ENCODE measurements at places on chromosomes 11 and 22.

DNA sequence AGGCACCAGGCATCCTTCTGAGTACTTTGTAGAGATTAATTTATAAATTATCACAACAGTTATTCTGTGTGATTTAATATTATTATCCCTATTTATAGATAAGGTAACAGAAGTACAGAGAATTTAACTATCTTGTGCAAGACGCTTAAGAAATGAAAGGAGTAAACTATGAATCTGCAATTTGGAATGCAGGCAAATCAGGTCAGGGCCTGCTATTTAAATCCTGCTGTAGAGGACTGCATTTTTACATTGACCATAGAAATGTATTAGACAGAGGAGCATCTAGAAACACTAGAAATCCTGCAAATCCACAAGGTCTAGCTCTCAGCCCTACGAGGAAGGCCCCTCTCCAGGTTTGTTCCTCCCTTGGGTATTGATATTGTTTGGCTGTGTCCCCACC is 336.2 kb downstream of the ETS1 start:
- no peak for DNase-seq

GRCh38 chr11:67165623-67166022 is 46.6 kb downstream of the KDM2A start:
- DNase-seq, result no peak

DNA sequence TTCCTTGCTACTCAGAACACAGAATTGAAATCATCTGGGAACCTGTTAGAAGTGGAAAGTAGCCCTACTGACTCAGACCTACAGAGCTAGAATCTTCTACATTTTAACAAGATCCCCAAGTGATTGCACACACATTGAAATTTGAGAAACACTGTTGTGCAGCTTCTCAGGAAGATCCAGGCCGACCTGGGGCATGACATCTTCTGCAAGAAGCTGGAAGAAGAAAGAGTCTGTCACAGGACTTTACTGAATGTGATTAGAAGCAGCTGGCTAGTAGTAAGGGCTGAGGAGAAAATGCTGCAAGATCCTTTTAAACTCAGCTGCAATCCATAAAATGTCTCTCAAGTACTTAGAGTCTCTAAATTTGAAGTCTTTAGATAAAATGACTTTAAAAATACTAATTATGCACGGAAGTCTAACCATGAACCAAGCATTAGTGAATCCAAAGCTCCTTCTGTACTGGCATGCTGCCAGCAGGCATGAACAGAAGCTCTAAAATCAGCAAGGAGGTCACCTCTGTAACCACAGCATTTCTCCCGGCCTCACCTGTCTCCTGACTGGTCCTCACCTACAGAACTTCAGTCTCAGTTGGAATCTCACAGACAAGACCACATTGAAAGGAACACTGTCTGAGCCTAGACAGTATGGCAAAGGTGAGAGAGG is 85.0 kb downstream of the SERGEF start:
- DNase-seq, result no peak

DNA sequence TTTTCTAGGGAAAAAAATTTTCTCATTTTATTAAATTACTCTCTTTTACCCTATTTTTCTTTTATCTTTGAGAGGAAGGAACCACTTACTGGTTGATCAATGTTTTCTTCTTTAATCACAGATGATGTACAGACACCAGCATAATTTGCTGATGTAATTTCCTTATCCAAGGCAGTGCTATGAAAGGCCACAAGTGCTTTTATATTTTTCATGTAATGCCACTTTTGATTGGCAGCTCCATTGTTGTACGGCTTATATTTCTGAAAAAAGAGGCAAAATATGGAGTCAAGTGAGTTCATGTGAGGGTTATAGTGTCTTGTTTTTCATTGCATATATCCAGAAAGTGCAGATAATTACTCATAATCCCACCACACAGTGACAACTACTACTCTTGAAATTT is 322.7 kb upstream of the MPPED2 start:
- no peak for DNase-seq

DNA sequence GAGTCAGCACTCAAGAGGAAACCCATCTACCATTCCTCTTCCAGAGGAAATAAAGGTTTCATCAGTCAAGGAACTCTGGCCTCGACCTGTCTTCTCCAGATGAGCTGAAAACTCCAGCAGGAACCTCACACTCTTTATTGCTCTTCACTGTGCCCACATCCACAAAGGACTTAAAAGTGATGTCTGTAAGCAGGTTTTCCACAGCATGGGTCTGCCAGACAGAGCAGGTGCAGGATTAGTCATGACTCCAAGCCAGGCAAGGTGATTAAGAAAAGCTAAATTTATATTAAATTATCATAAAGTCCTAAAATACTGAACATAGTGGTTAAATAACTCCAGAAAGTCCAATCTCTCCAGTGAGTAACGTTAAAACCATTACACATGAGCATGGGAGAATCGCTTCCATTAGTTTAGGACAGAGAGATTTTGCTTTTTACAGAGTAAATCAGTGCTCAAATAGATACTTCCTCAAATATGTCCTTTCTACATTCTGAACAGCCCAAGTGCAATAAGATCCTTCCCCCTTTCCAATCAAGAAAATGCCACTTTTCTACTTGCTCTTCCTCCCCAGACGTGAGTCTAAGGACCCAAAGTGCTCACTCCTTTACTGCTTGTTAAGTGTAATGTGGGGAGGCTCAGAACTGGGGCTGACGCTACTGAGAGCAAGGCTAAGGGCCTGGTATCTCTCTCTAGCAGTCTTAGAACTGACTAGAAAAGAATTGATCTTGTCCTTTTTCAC is 10.7 kb upstream of the CKAP5 start:
- no peak for DNase-seq

GRCh38 chr11:94786264-94787126 is 18.3 kb downstream of the AMOTL1 start:
- no peak for DNase-seq

DNA sequence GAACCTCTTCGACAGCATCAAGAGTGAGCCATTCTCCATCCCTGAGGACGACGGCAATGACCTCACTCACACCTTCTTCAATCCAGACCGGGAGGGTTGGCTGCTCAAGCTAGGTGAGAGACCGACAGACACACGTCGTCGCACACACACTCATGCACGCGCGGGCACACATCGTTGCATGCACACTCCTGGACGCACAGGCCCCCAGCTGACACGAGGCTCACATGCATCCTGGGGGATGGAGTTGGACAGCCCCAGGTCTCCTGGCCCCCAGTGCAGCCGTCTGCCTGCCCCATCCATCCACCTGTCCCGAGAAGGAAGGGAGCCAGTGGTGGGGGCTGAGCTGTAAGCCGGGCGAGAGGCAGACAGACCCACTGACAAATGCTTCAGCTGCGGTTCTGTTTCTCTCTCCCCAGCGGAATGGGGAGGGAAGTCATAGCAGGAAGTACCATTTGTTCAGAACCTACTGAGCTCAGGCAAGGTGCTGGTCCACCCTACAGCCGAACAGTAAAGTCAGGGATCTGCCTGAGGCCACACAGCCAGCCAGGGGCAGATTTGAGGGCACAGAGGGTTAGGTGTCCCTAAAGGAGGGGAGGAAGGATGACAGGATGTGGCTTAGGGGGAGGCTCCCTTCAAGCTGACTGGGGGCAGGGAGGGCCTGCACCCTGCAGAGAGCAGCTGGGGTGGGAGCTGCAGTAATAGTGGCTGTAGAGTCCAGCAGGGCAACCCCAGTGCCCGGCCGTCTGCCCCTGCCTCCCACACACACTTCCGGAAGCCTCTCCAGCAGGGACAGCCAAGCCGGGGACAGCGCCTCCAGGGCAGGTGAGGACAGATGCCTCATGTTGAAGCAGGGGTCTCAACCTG is 27.1 kb downstream of the CYTH4 start:
- no peak for DNase-seq

DNA sequence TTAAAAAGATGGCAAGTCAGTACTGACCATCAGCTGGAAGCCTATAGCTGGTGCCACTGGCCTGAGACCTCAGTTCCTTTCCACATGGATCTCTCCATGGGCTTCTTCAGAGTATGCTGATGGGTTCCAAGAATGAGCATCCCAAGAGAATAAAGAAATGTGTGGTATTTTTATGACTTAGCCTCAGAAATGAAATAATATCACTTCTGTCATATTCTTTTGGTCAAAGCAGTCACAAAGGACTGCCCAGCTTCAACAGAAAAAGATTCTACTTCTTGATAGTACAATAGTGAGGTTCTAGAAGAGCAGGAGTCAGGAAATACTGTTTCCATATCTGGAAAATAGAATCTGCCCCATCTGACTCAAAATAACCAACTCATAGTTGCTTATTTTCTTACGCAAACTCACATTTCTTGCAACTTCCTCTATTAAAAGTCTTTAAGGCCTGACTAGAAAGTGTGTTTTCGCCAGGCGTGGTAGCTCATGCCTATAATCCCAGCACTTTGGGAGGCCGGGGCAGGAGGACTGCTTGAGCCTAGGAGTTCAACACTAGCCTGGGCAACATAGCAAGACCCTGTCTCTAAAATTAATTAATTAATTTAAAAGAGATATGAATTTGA is 116.9 kb downstream of the SIK3 start:
- DNase-seq, result no peak

GRCh38 chr11:64360448-64360921 is 1.5 kb downstream of the RPS6KA4 start:
- no peak for DNase-seq

DNA sequence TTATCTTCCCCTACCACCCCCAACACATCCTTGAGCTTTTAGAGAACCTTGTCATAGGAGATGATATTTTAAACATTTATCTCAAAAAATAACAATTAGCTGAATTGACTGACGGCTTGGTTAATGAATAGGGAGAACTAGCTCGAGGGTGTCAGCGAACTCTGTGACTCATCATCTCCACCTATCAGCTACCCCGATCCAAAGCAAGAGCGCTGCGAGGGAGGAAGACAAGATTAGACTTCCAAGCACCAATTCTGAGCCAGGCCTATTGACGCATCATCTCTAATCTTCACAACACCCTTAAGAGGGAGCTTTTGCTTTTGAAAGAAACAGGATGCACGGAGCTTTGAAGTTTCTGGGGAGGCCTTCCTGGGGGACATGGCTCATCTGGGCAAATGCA is 51.0 kb upstream of the GALNT18 start:
- DNase-seq, result no peak

GRCh38 chr22:39276440-39277141 is 31.8 kb upstream of the PDGFB start:
- DNase-seq, result no peak

- no peak for DNase-seq
Measured at GRCh38 chr11:15584158-15584557, 469.4 kb downstream of the INSC start.

All from neural crest cell (in vitro differentiated cells).